ENCODE measurements at places on chromosomes 12 and 14. TPM values are rescaled to one million over a fixed set of nuclear protein-coding genes. Genes with fewer than 3 reads are reported as not detected.

GPRC5D gene
- total RNA-seq, result not detected

TAS2R31 gene
- 1.9 TPM for total RNA-seq

PLEKHG7 gene
- not detected for total RNA-seq

LRP1-AS gene
- total RNA-seq, result not detected

NDUFB1 gene
- 130 TPM for total RNA-seq

ISM2 gene
- not detected for total RNA-seq

GPD1 gene
- 0.37 TPM for total RNA-seq

ITFG2 gene
- 26.5 TPM for total RNA-seq

SMIM41 gene
- total RNA-seq, result not detected

TEAD4 gene
- 33.8 TPM for total RNA-seq

ACSM4 gene
- total RNA-seq, result not detected

RNASE3 gene
- not detected for total RNA-seq

ADAMTS20 gene
- total RNA-seq, result not detected

RDH16 gene
- 0.10 TPM for total RNA-seq

ACOT6 gene
- total RNA-seq, result not detected

GOLT1B gene
- 58.6 TPM for total RNA-seq

LALBA gene
- total RNA-seq, result not detected

ALKBH2 gene
- 38.9 TPM for total RNA-seq

NANOG gene
- total RNA-seq, result not detected

SERPINA1 gene
- 38.1 TPM for total RNA-seq

P2RX4 gene
- 8.1 TPM for total RNA-seq

STRAP gene
- total RNA-seq, result 233 TPM

GARIN6 gene
- not detected for total RNA-seq

UNC119B gene
- total RNA-seq, result 34.7 TPM

SLC25A47 gene
- total RNA-seq, result not detected

CISTR gene
- total RNA-seq, result not detected

COX8C gene
- total RNA-seq, result not detected

IFNG gene
- total RNA-seq, result not detected

MTHFD1 gene
- total RNA-seq, result 72.7 TPM

MAP3K9 gene
- total RNA-seq, result 18.6 TPM

PDE3A gene
- total RNA-seq, result not detected

OR4E2 gene
- total RNA-seq, result not detected

KCNA5 gene
- total RNA-seq, result not detected

DAO gene
- total RNA-seq, result not detected

ATP5F1B gene
- 909 TPM for total RNA-seq

SYCP3 gene
- not detected for total RNA-seq

EFS gene
- not detected for total RNA-seq

TROAP gene
- 41.9 TPM for total RNA-seq
